ENCODE measurements at places on chromosomes 1 and 21.

DNA sequence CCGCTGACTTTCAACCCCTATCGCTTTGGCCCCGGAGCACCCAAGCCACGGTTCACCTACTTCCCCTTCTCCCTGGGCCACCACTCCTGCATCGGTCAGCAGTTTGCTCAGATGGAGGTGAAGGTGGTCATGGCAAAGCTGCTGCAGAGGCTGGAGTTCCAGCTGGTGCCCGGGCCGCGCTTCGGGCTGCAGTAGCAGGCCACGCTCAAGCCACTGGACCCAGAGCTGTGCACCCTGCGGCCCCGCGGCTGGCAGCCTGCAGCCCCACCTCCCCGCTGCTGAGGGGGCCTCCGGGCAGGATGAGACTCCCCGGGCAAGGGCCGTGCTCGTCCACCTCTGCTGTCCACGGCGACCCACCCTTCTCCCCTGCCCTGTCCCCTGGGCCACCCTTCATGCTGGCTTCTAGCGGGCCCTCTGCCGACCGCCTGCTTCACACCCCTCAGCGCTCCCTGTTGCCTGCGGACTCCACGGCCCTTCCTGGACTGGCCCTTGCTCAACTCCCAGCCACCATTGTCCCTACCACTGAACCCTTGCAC, 92.2 kb upstream of the TRABD2B start:
- DNase-seq, result peak; percentile 36

GRCh38 chr1:54378874-54379554, 27.2 kb downstream of the SSBP3 start:
- no peak for DNase-seq

GRCh38 chr21:42332557-42333317, 17.5 kb upstream of the TFF3 start:
- DNase-seq, result peak; percentile 20

DNA sequence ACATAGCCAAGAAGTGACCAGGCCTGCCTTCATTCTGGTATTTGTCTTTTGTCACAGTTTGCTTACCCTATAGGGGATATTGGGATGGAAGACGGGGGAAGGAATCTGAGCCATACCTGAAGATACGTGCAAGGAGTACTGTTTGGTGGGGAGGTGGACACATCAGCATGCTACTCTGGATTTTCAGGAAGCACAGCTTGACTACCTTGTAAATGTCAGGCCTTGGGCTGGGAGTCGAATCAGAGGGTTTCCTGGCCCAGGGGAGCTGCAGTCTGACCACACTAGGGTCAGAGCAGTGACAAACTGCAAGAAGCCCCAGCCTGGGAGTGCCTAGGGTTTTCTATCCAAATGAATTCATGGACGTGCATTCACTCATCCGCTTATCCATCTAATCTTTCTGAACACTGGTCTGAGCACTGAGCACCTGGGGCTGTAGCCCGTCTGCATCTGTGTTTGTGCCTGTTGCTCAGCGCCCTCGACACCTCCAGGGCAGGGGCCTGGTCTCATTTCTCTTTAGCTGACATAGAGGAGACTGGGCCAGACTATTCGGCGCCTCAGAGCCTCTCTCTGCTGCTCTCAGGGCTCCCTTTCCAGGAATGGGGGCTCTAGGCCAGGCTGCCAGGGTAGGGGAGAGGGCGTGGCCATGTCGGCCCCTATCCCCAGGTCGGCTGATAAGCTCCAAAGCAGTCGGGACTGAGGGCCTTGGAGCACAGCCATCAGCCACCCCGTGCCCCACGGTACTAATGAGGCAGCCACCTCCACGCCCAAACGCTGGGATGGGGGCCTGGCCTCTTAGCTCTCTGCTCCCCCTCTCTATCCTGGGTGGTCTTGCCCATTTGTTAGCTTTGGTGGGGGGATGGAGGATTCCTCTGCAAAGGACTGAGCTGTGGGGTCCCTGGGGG, 47.0 kb upstream of the SLC2A1 start:
- no peak for DNase-seq

DNA sequence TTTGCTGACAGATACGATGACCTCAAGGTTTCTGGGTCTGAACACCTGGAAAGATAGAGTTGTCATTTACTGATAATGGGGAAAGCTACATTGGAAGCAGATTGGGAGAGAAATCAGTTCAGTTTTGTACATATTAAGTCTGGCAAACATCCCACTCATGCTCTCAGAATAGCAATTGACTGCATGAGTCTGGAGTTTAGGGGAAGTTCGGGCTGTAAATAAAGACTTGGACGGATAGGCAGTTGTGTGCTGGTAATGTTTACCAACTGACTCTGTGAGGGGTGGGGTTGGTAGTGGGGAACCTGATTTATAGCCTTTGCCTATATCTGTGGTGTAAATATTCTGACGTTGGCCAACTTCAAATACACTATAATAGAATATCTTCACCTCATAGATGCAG, 4.0 kb downstream of the H6PD start:
- DNase-seq, result no peak

GRCh38 chr1:192984080-192984479, 75.1 kb downstream of the UCHL5 start:
- DNase-seq, result no peak

- peak; percentile 38 for DNase-seq
Measured at GRCh38 chr1:30043731-30044408, 679.5 kb downstream of the MATN1 start.

DNA sequence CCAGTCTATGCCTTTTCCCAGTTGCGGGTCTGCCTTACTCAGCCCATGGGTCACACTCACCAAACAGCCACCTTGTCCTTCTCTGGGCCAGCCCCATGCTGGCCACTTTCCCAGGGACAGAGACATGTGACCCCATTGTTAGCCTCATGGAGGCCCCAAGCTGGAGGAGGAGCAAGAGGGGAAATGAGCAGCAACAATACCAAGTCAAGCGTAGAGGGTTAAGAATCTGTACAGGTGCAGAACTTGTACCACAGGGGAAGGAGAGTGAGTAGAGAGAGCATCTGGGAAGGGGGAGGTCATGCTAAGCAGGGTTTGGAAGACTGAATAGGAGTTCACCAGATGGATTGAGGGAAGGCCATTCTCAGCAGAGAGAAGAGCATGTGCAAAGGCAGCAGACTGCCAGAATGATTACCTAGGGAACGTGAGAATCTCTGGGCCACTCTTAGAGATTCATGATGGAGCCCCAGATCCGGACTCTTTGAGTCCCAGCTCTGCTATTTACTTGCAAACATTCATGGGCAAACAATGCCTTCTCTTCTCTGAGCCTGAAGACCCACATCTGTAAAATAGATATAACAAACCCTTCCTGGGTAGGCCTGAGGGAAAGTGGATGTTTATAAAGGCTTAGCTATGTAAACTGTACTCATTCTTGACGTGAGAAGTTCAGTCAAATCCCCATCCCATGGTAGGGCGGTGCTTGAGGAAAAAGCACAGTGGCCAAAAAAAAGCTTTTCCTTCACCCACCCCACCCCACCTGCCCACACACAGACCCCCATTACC, 2.8 kb upstream of the SLC2A1 start:
- no peak for DNase-seq

GRCh38 chr1:150365941-150366340, 2.0 kb downstream of the RPRD2 start:
- DNase-seq, result no peak

DNA sequence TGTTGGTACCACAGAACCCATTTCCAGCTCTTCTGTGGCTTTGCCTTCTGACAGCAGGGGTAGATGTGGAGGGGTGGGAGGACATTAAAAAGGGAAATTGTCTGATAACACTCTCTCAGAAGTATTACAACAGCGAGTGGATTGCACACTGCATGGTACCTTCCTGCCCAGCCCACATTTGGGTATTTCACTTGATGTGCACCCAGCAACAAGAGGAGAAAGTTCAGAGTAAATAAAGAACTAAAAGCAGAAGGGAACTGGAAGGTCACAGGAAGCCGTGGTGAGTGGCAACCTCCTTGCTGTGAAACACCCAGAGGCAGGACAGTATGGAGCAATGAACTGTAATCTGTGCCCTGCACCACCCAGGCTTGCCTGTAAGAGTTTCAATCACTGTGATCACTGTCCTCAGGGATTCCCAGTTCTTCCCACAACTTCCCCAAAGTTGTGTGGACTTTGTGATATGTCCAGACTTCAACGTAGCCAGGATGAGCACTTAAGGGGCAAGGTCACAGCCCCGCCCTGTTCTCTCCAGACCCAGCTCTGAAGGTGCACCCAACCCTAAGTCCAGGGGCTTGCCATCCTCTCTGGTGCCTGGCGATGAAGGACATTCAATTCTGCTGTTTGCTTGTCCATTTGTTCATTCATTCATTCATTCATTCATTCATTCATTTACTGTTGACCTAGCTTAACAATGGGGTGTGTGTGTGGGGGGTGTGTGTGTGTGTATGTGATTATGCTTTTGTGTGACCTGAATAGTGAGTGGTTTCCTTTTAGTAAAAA, 18.7 kb upstream of the F5 start:
- DNase-seq, result no peak
